ENCODE measurements at places on chromosomes 5 and 9.

DNA sequence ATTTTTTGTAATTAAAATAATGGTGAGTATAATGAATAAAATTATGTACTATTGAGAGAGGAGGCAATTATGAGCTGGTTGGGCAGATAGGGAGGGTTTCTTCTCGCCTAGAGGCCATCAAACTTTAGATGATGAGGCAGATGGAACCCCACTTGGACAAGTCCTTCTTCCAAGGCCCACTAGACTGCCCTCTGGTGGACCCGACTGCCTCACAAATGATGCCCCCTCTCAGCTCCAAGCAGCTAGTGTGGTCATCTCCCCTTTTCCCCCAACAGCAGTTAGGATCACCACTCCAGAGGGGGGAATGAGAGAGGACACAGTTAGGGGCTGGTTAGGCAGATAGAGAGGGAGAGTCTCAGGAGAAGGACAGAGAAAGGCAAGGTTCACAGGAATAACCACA, 348.0 kb upstream of the CDH18 start:
- no peak for DNase-seq

DNA sequence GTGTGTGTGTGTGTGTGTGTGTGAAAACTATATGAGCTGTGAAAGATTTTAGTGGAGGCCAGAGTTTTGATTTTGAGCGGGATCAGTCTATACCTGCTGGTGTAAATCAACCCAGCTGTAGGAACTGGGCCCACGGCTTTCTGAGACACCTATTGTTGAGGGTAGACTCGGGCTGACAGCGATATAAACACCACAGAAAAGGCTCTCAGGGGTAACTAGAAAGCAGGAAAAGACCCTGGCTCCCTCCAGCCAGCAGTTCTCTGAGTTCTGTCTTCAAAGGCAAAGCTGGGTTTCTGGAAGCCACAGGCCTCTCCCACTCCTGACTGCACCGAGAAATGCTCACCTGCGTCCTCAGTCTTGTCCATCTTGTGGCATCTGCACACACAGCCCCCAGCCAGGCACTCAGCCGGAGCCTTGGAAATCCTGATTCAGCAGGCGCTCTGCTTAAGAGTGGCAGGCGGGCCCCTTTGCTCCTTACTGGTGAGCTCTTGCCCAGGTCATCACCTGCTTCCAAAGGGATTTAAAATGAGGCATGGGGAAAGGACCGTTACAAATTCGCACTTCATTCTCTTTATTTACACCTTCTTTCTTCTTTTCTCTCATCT, 223.3 kb downstream of the NDUFS4 start:
- no peak for DNase-seq

GRCh38 chr5:2767089-2767488, 15.6 kb upstream of the IRX2 start:
- no peak for DNase-seq

DNA sequence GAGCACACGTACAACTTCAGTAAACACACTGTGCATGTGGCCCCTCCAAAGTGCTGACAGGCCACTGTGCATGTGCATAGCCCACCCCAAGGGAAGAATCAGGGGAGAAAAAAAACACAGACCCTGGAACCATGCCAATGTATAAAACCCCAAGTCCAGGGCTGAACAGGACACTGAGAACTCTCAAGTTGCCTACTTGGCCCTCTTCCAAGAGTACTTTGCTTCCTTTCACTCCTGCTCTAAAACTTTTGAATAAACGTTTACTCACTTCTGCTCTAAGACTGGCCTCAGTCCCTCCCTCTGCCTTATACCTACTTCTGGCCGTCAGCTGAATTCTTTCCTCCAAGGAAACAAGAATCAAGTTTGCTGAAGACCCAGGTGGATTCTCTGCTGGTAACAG, 77.7 kb upstream of the NFIB start:
- DNase-seq, result no peak

- no peak for DNase-seq
Measured at GRCh38 chr9:84781931-84782866, 112.7 kb downstream of the NTRK2 start.

DNA sequence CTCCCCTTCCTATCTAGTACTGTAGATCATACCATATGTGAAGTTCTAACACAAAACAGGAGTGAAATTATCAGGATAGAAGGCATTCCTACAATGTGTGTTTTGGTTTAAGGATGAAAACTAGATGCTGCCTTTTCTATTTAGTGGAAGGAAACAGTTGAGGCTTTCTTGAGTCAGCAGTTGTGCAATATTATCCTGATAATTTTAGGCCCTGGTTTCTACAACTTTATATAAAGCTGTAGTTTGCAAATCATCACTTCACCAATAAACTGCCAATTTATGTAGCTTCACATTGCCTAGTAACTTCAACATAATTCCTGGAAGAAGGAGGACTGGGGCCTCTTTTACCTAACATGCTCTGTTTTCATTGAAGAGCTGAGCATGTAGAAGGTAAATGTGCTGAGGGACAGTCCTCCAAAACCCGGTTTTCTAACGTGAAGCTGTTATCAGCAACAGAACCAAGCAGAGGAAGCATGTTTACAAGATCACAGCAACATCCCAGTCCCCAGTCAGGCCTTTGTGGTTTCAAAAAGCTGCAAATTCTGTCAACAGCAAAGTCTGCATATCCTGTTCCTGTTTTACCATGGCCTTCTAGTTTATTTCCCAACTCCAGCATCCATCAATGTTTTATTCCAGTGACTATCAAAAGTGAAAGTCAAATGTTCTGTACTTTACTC, 513.4 kb upstream of the MEF2C start:
- DNase-seq, result no peak

Data from effector CD8-positive, alpha-beta T cell (primary cell).